ENCODE measurements at places on chromosomes 1 and 21.

- peak; percentile 79 for DNase-seq
These were observed 28.3 kb upstream of the RAB3GAP2 start for GRCh38 chr1:220300442-220301121.

DNA sequence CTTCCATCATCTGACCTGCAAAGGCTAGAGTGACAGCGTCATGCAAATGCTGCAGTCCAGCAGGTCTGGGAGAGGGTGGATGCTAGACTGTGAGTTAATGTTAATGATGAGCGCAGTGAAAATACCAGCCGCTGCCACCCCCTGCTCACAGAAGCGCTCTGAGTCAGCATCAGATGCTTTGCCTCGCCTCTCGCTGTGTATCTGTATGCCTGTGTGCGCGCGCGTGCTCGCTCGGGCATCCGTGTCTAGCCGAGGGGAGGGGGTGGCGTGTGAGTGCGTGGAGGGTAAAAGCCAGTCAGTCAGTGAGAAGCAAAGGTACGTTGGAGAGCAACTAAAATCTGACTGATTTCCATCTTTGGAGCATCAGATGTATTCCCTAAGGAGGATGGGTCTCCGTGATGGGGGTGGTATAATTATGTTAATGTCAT lies 858.7 kb downstream of the USP25 start:
- no peak for DNase-seq

DNA sequence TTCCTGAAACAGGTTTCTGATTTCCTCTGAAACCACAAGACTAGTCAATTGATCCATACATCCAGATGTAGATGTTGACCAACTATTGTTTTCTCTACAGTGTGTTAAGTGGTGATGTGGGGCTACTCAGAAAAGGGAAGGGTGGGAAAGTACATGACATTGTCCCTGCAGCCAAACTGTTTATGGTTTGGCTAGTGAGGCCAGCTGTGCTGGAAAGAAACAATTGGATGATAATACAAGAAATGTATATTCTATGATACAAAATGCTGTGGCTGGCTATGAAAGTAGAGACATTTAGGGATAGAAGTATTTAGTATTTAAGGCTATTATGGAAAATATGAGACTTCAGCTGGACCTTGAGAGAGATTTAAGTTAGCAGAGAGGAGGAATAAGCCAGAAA lies 244.5 kb downstream of the ADGRL2 start:
- no peak for DNase-seq

DNA sequence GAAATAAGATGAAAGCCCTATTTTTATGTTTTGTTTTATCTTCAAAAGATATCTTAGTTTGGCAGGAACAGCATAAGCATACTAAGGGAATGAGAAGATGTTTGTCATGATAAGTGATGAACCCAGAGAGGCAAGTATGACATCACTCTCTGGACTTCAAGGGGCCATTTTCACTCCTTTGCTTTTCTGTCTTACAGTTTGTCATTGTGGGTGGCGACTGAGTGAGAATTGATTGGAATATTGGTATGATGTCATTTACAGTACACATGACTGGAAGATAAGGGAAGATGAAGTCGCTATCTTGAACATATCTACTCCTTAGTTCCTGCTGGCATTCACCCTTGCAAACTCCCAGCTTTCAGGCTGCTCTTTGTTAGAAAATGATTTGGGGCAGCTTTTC lies 258.1 kb upstream of the RAB4A start:
- DNase-seq, result no peak

- DNase-seq, result no peak
These were observed 328.9 kb downstream of the PTBP2 start for GRCh38 chr1:97050506-97050905.

GRCh38 chr1:166377896-166378295 lies 211.1 kb upstream of the FAM78B start:
- DNase-seq, result no peak

GRCh38 chr1:180674603-180675530 lies 43.0 kb downstream of the XPR1 start:
- no peak for DNase-seq
